Renal pelvis (tissue), 12 donors: ENCODE measurements at places on chromosomes 3 and 15. TPM values are rescaled to one million over a fixed set of nuclear protein-coding genes. Genes with fewer than 3 reads are reported as not detected.
A peak's percentile ranks its signal among the peaks of the same experiment; 100 is the strongest.

NR2F2 gene
- 334 TPM for polyA plus RNA-seq

DNA sequence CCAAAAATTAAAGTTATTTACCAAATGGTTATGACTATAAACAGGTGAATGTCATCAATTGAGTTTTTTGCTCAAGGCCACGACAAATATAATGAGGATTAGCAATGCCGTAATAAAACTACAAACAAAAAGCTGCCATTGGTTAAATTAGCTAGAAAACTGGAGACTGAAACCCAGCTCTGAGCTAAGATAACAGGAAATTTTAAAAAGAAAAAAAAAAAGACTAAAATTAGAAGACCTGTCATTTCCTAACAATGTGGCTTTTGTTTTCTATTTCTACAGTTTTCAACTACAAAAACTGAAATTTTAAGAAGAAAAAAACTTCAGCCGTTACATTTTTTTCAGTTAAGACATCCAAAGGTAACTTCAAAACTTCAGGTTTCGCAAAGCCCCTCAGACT lies 9.7 kb downstream of the SLC12A6 start:
- DNase-seq: no peak

DNA sequence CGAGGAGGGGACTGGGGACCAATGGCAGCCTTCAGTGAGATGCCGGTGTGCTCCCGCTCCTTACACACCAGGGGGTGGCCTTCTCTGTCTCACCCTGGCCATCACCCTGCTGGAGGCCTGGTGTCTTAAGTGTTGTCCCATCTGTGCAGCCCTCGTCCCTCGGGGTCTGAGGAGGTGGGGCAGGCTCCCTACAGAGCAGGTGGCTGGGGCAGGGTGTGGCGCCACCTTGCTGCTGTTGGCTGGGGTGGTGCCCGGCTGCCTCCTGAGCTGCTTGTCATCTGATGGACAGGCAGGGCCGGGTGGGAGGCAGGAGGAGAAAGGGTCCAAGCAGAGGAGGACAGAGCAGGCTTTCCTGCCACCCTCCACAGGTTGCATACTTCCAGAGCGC lies 25.9 kb downstream of the PTPN23 start:
- DNase-seq: no peak

GRCh38 chr15:66685638-66686150 lies 16.3 kb upstream of the SMAD6 start:
- DNase-seq: no peak

POU1F1 gene
- not detected for polyA plus RNA-seq

STARD5 gene
- 4.9 TPM for polyA plus RNA-seq

ALDH1L1 gene
- 46.2 TPM for polyA plus RNA-seq

DNA sequence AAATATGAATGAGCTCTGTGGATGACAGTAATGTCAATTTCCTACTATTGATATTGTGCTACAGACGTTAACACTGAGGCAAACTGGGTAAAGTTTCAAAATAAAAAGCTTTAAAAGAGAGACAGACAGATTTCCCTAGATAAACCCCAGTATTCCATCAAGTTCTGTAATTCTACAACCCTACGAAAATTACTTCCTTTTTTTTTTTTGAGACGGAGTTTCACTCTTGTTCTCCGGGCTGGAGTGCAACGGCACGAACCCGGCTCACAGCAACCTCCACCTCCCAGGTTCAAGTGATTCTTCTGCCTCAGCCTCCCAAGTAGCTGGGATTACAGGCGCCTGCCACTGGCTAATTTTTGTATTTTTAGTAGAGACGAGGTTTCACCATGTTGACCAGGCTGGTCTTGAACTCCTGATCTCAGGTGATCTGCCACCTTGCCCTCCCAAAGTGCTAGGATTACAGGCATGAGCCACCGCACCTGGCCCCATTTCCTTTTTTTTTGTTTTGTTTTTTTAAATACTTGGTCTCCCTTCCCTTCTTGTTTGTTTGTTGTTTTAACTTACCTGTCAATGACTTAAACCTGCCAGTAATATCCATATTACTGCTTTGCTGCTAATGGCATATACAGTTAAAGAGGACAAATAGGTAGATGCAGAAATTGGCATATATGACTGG lies 57.2 kb downstream of the CBLB start:
- DNase-seq: no peak

DNA sequence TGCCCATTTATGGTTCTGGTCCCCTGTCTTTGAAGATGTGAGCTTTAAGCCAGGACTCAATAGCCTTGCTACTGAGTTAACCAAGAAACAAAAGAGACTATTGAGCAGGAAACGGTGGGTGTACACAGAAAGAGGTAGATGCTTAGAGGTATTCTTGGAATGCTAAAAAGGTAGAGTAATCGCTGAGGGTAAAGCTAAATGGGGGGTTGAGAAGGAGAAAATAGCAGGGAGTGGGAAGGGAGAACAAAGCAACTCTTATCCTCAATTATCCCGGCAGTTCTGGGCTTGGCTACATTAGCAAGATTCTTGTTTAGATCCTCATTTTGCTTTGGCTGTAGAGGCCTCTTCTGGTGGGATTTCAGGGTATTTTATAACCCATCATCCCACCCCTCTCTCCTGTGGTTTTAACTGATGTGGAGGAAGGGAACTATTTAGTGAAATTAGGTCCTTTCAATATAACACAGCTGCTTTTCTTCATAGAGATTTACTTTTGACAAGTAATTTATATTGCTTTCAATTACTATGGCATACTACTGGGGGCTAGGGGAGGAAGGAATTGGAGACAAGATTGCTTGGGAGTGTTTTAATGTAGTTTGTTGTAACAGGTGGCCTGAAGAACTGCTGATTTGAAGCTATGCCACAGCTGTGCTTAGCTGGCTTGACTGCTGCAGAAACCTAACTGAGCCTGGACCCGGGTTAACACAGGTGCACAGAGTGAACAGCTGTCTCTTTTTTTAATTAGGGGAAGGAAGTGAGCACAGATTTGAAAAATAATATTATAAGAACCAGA lies 234.3 kb upstream of the CCDC54 start:
- DNase-seq: peak; percentile 49

GRCh38 chr15:74239051-74239705 lies 3.1 kb downstream of the CCDC33 start:
- no peak for DNase-seq

DNA sequence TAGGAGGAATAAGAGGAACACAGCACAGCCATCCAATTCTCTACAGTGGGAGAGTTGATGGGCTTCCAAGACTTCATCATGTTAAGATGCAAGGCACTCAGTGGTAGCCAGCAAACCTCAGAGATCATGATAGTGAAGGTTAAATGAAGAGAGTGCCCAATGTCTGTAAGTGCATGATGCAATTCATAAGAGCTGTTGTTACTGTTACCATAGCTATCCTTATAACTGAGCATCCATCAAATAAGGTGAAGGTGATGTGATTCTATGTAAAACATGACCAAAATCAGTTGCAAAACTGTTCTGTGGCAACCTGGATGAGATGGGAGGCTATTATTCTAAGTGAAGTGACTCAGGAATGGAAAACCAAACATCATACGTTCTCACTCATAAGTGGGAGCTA lies 289.7 kb downstream of the MAGI1 start:
- no peak for DNase-seq

DNA sequence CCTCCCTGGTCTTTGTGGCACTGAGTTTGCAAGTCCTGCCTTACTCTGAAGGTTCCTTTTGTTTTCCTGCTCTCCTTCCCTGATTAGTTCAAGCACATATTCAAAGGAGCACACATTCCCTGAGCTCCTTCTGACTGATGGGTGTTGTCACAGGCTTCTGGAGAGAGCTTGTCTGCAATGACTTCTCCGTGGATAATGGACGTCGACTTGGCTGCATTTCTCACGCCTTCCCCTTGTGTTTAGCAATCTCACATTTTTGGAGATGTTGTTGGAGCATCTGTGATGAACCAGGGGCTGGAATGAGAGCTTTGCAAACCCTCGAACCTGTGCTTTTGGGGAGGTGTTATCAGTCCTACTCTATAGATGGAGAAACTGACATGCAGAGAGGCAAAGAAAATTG lies 375.4 kb upstream of the PROK2 start:
- DNase-seq: no peak

CHSY1 gene
- polyA plus RNA-seq: 42.5 TPM

MAGEL2 gene
- polyA plus RNA-seq: 6.1 TPM

DNA sequence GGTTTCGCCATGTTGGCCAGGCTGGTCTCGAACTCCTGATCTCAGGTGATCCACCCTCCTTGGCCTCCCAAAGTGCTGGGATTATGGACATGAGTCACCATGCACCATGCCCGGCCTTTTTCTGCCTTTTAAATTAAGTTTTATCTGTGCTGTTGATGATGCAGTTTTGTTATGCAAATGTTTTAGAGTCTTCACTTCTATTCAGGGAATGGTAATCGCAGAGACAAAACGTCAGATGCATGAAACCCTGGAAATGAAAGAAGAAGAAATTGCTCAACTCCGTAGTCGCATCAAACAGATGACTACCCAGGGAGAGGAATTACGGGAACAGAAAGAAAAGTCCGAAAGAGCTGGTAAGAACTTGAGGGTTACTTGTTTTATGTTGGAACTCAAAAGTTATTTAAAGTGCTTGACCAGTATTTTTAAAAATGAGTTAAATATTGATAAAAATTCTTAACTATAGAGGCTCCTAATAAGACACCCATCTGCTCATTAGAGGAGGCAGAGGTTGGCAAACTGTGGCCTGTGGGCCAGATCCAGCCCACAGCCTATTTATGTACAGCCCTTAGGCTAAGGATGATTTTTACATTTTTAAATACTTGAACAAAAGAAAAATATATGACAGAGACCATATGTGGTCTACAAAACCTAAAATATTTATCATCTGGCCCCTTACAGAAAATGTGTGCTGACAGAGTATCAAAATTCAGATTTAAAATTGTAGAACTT lies 127.8 kb upstream of the LRRFIP2 start:
- DNase-seq: no peak

DNA sequence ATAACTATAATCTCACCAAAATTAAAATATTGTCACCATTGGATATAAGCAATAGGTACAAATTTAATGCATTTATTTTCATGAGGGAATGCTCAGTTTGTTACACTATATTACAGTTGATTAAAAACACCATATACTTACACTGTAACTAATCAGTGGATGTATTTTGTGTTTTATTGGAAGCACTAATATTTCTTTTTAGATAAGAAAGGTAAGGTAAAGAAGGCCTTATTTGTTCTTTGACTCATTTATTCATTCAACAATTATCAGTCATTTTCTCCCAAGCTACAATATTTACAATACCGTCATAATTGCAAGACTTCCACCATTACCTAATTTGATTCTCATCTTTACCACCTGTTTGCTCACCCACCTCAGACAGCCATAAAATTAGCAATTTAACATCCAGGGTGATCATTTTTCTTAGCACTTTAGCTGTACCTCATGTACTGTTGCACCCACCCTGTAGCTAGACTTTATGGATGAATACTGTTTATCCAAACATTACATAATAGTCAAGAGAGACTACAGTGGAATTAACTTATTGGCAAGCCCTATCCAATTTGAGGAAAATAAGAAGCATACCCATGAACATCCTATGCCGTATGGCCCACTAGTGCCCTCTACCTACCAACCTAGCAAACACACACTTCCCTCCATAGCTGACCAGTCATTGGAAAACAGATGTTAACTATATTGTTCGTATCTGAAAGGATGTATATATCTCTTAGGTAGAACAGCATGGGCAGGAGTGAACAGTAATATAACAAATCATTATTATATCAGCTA lies 229.6 kb downstream of the BBX start:
- DNase-seq: no peak

IL12A gene
- 0.62 TPM for polyA plus RNA-seq

- no peak for DNase-seq
Measured at GRCh38 chr3:129313665-129314385, 35.2 kb downstream of the HMCES start.

DNA sequence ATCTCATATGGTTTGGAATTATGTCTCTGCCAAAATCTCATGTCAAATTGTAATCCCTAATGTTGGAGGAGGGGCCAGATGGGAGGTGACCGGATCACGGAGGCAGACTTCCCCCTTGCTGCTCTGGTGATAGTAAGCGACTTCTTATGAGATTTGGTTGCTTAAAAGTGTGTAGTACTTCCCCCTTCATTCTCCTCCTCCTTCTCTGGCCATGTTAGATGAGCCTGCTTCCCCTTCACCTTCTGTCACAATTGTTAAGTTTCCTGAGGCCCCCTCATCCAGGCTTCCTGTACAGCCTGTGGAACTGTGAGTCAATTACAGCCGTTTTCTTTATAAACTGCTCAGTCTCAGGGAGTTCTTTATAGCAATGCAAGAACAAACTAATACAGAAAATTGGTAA lies 51.1 kb downstream of the NEDD4 start:
- DNase-seq: no peak

GRCh38 chr15:22903427-22903826 lies 65.0 kb downstream of the NIPA2 start:
- DNase-seq: no peak

DNA sequence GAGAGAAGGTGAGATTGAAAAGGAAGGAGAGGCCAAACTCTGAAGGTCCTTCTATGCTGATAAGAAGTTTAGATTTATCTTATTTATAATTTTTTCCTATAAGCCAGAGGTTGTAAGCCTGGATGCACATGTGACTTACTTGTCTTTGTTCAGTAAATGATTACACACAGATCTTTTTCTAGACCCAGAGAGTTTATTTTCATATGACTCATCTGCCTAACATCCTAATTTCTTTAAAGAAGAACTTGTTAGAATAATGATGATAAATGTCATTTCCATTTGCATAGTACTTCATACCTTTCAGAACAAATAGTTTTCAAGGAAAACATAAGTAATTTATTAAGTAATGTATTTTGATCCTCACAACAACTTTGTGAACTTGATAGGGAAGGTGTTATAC lies 434.8 kb upstream of the DPH6 start:
- DNase-seq: no peak

DNA sequence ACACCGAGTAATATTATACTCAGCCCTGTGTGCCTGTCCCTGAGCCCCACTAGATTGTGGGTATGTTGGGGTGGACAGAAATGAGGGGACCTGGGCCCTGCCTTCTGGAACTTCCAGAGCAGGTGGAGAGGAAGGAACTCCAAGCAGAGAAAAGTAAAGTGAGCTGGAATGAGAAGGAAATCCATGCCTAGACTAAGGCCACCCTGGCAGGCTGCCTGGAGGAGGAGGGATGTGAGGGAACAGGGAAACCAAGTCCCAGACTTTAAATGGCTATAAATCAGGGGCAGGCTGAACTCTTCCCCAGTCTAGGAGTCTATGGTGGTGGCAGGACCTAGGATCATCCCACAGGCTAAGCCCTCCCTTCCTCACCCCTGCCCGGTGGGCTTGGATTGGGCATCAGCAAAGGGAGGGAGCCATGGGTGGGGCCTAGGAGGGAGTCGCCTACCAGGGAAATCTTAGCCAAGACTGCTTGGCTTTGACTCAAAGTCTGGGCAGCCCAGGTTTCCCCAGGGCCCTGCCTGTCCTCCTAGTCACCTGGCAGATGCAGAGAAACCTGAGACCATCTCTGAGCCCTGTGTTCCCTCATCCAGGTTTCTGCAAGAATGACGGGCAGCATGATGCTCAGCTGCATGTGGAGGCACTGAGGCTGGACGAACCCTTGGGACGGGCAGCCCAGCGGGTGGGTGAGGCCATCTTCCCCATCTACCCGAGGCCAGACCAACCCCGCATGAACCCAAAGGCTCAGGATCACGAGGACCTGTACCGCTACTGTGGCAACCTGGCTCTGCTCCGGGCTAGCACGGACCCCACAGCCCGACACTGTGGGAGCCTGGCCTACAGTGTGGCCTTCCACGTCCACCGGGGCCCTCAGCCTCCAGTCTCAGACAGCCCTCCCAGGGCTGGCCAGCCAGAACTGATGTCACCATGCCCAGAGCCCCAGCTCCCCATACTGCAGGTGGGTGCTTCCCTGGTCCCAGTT lies 15.6 kb upstream of the STRA6 start:
- DNase-seq: no peak
